ENCODE measurements at places on chromosomes 13 and 19.
A peak's percentile ranks its signal among the peaks of the same experiment; 100 is the strongest.

GRCh38 chr13:110419381-110419791, 112.3 kb downstream of the COL4A2 start:
- DNase-seq: no peak
- H3K36me3 ChIP-seq: no peaks in the 10 kb centered on the region
- no peak overlapping the region for H3K4me3 ChIP-seq
- H3K27me3 ChIP-seq: no peaks in the 10 kb centered on the region

DNA sequence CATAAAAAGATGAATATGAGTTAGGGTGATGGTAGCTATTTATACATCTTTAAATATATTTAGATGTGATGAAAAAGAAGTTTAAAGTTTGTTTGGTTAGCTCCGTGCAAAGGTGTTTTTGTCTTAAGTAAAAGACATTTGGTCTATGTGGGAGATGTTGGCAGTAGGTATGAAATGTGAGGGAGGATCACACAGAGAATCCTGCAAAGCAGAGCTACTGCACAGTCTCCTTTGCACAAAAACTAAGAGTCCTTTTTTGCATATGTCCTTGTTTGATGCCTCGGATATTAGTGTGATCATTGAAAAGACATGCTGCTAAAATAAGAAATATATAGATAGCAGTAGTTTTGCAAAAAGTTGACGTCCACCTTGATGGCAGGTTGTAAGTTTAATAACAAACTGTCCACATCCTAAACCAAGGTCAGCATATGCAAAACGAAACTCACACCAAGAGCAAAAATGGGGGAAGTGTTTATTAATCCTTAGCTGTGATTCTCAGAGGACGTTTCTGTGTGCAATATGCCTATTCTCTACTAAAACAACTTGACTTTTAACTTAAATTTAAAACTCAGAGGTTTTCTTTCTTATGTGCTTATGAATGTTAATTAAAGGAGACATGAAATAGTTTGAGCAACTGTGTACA, 870.1 kb downstream of the PCDH9 start:
- H3K27ac ChIP-seq: no peak overlapping the region
- no peaks in the 10 kb centered on the region for H3K36me3 ChIP-seq
- H3K4me1 ChIP-seq: no peaks in the 10 kb centered on the region
- no peak for DNase-seq
- H3K4me3 ChIP-seq: no peak overlapping the region

- peaks cover 30% of the 10 kb centered on the region for H3K4me1 ChIP-seq
- no peak overlapping the region for H3K27ac ChIP-seq
- no peaks in the 10 kb centered on the region for H3K36me3 ChIP-seq
These were observed 43.5 kb downstream of the GGACT start for GRCh38 chr13:100544866-100545683.

DNA sequence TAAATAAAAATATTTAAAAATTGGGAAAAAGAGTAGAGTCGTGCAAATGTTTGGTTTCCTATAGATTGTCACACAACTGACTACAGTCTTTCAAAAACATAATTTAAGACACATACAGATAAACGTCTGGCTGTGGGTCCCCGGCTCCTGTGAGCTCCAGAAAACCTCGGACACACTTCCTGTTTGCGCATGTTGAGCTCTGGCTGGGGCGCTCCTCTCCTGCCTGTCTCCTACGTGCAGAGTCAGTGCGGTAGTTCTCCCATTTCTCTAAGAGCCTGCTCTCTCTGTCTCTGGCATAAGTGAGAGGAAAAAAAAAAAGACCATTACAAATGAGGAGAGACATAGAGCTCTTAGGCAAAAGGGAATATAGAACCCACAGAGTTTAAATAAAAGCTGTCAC, 128.2 kb upstream of the OBI1 start:
- H3K27me3 ChIP-seq: no peaks in the 10 kb centered on the region
- no peaks in the 10 kb centered on the region for H3K4me1 ChIP-seq
- no peak overlapping the region for H3K27ac ChIP-seq
- H3K4me3 ChIP-seq: no peak overlapping the region

DNA sequence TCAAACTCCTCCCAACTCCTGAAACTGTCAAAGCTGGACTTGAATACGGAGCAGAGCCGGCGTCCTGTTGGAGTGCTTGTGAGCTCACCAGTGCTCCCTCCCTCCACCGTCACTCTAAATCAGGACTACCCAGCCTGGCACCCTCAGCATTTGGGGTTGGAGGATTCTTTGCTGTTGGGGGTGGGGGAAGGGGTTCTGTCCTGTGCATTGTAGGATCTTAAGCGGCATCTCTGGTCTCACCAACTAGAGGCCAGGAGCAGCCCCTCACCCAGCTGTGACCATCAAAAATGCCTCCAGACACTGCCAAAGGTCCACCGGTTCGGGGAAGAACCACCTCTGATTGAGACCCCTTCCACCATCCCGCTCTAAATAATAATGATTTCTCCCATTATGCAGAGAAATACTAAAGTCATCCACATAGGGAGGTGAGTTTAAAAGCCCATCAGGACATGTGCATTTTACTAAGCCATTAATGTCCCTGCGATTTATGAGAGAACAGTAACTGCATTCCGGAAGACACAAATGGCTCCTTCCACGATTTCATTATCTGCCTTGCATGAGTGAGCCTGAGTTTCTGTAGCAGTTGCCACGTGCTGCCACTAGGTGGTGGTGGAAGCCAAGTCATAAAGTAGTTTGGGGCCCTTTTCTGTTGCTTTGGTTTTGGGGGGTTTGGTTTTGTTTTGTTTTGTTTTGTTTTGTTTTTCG, 16.1 kb upstream of the USP29 start:
- H3K4me1 ChIP-seq: no peaks in the 10 kb centered on the region
- DNase-seq: no peak
- no peaks in the 10 kb centered on the region for H3K36me3 ChIP-seq
- no peak overlapping the region for H3K4me3 ChIP-seq
- H3K27ac ChIP-seq: no peak overlapping the region

DNA sequence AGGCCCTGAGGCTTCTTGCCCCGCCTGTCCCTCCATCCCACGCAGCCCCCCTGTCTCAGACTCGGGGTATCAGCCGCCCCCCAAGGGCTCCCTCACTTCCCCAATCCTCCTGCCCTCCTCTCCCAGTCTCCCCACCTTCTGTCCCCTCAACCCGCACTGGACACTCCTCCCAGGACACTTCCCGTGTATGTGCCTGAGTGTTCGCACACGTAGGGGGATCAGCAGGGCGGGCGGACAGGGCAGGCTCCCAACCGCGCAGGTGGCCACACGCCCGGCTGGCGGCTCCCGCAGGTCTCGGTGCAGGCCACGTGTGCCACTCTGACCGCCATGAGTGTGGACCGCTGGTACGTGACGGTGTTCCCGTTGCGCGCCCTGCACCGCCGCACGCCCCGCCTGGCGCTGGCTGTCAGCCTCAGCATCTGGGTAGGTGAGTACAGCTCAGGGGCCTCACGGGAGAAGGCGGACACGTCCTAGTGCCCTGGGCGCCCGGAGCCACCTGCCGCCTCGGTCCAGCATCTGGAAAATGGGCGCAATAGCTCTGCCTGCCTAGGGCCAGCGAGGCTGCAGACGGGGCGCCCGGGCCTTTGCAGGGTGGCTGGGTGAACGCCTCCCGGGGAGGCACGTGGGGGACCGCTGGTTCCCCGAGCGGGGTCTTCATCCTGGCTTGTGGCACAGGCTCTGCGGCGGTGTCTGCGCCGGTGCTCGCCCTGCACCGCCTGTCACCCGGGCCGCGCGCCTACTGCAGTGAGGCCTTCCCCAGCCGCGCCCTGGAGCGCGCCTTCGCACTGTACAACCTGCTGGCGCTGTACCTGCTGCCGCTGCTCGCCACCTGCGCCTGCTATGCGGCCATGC, 2.3 kb downstream of the KISS1R start:
- H3K27ac ChIP-seq: no peak overlapping the region
- peaks cover 43% of the 10 kb centered on the region for H3K27me3 ChIP-seq
- no peak for DNase-seq
- H3K4me1 ChIP-seq: peaks cover 4% of the 10 kb centered on the region
- H3K36me3 ChIP-seq: no peaks in the 10 kb centered on the region

DNA sequence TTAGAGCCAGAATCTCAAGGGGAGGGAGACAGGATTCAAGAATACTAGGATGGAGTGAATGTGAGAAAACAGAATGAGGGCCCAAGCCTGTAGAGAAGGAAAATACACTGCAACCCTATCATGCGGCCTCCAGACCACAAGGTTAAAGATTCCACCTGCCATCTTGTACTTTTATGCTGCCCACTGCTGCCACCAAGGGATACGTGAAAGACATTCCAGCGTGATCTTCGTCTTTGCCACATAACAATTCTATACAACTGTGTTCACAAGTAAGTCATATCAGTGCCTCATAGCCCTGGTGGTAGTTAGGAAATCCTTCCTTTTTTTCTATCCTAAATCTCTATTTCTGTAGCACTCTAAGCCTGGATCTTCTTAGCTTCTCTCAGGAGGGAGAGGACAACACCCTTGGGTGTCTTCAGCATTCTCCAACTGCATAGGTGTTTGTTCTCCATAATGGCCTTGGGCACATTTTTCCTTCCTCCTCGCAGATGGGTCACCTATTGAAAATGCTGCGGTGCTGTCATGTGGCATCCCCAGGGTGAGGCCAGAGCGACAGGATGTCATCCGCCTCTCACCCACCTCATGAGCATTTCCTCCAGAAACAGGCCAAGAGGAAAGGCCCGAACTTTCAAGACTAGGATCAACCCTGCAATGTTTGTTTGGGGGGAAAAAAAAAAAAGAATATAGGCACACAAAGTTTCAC, 13.6 kb downstream of the TPT1 start:
- H3K27ac ChIP-seq: no peak overlapping the region
- peaks cover 33% of the 10 kb centered on the region for H3K4me1 ChIP-seq
- DNase-seq: no peak
- H3K4me3 ChIP-seq: no peak overlapping the region
- H3K36me3 ChIP-seq: peaks cover 3% of the 10 kb centered on the region
- H3K27me3 ChIP-seq: no peaks in the 10 kb centered on the region

DNA sequence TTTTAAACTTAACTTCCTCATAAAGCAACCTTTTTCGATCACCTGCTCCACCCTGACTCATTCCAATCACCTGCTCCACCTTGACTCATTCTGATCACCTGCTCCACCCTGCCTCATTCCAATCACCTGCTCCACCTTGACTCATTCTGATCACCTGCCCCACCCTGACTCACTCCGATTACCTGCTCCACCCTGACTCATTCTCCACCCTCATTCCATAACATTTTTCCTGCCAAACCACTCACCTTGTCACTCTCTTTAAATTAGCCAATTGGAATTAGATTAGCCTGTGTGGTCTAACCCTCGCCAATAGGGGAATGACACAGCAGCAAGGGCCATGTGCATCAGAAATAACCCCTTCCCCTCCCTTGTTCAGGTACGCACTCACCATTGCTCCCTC, 31.9 kb upstream of the ZNF83 start:
- DNase-seq: peak; percentile 88
- H3K4me1 ChIP-seq: peaks cover 6% of the 10 kb centered on the region
- no peak overlapping the region for H3K4me3 ChIP-seq
- H3K27ac ChIP-seq: peak overlapping the region; percentile 80
- no peaks in the 10 kb centered on the region for H3K27me3 ChIP-seq

DNA sequence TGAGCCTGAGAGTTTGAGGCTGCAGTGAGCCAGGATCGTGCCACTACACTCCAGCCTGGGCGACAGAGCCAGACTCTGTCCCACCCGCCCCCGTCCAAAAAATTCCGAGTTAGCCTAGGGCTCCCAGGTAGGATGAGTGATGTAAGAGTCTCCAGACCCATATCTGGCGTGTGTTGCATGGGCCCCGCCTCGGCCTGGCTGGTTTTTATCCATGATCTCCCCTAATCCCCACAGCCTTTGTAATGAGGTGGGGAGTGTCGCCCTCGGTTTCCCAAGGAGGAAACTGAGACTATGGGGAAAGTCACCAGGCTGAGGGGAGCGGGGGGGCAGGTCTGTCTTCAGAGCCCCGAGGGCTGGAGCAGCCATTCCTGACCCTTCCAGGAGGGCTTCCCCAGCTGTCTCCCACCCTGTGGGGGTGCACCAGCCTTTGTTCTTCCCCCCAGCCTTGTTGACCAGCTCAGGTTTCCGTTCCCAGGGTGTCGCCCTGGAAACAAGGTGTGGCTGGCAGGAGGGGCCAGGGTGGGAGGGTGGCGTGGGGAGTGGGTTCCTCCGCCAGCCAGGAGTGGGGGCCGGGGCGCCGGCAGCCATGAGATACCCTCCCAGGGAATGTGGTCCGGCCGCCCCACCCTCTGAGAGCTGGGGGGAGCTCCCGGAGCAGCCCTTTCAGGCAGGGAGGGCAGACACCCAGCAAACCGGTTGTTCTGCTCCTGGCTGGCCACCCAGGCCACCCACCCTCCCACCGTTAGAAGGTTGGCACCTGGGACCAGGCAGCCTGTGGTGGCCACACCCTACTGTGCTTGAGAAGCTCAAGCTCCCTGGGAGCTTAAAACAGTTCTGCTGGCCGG, 11.5 kb downstream of the MYH14 start:
- no peak for DNase-seq
- no peaks in the 10 kb centered on the region for H3K27me3 ChIP-seq
- no peaks in the 10 kb centered on the region for H3K4me1 ChIP-seq
- H3K27ac ChIP-seq: no peak overlapping the region

DNA sequence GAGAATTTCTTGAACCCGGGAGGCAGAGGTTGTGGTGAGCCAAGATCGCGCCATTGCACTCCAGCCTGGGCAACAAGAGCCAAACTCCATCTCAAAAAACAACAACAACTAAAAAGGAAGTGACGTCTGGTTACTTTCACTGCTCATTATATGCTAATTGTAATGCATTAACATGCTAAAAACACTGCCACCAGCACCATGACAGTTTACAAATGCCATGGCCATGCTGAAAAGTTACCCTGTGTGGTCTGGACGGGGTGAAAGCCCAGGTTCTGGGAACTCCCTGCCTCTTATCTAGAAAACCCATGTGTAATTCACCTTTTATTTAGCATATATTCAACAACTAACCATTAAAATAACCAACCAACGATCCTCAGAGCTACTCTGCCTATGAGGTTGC, 28.1 kb downstream of the CPT1C start:
- no peaks in the 10 kb centered on the region for H3K27me3 ChIP-seq
- no peak overlapping the region for H3K27ac ChIP-seq
- no peaks in the 10 kb centered on the region for H3K4me1 ChIP-seq
- H3K36me3 ChIP-seq: no peaks in the 10 kb centered on the region
- H3K4me3 ChIP-seq: no peak overlapping the region

- no peak for DNase-seq
- no peaks in the 10 kb centered on the region for H3K36me3 ChIP-seq
- H3K27ac ChIP-seq: no peak overlapping the region
- no peaks in the 10 kb centered on the region for H3K27me3 ChIP-seq
- no peaks in the 10 kb centered on the region for H3K4me1 ChIP-seq
- H3K4me3 ChIP-seq: no peak overlapping the region
These were observed 1521.0 kb downstream of the UQCRFS1 start for GRCh38 chr19:27691991-27692390.

GRCh38 chr13:102878481-102878880, 32.6 kb downstream of the ERCC5 start:
- H3K4me1 ChIP-seq: peaks cover 4% of the 10 kb centered on the region
- H3K27ac ChIP-seq: no peak overlapping the region
- H3K27me3 ChIP-seq: no peaks in the 10 kb centered on the region
- no peak for DNase-seq

Data from keratinocyte (primary cell).